NCI-H446 treated with DMSO at 0.1 percent for 48 hours (cell line): ENCODE measurements at places on chromosomes 11 and 22.

DNA sequence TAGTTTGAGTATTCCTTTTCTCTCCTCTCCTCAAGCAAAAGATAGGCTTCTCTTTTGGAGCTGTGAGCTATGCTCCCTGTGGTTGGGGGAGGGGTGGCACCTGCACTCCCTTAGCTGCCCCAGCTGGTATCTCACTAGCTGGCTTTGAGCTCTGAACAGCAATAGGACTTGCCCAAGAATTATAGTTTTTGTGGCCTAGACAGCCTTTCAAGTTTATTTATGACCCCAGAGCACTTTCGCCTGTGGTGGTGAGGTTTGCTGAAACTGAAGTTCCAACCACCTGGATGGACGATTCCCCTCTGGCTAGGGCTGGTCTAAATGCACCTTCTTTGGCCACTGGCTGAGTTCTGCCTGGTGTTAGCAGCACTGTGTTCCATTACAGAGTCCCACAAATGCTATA is 37.1 kb upstream of the SLC37A2 start:
- DNase-seq = no peak

- no peak for DNase-seq
Measured at GRCh38 chr11:71555508-71555907, 7.3 kb downstream of the KRTAP5-9 start.

- DNase-seq = peak; percentile 77
Measured at GRCh38 chr22:39497429-39497828, 4.7 kb upstream of the MIEF1 start.

- peak; percentile 87 for DNase-seq
Measured at GRCh38 chr22:38924347-38924952, 33.0 kb upstream of the APOBEC3A start.

GRCh38 chr11:14065681-14066080 is 103.2 kb downstream of the SPON1 start:
- no peak for DNase-seq

GRCh38 chr11:83721263-83721662 is 435.1 kb upstream of the CCDC90B start:
- DNase-seq = no peak

DNA sequence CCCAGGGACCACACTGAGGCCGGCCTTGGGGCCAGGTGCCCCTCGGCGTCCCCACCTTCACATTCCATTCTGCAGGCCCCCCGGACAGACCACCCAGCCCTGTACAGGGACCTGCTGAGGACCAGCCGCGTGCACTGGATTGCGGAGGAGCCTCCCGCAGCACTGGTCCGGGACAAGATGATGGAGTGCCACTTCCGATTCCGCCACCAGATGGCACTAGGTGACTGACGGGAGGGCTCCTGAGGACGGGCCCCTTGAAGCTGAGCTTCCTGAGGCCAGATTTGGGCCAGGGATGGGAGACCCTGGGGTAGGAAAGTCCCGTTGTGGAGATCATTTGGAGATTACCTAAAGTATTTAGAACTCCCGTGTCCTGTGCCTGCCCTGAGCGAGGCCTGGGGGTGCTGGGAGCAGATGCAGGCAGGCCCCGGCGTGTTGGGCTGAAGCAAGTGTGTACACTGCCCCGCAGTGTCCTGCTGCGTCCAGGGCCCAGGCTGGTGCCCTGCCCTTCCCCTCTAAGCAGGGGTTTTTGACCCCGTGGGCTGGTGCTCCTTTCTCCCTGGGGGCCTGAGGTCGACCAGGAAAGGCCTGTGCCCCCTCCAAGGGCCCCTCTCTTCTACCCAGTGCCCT is 20.0 kb downstream of the TRMU start:
- DNase-seq = no peak

GRCh38 chr11:94494126-94494680 is 419 bp downstream of the ANKRD49 start:
- DNase-seq = no peak

DNA sequence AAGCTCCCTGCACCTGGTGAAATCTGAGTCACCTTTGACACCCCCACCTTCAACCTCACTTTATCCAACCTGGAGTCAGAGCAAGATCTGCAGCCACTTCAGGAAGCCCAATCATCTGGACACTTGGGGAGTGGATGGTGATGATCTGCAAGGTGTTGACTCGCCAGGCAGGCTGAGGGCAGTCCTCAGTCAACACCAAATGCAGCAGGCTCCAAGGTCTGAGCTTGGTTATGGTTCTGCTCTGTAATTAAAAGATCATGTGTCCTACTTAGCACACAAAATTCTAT is 446.9 kb downstream of the BRD1 start:
- no peak for DNase-seq

DNA sequence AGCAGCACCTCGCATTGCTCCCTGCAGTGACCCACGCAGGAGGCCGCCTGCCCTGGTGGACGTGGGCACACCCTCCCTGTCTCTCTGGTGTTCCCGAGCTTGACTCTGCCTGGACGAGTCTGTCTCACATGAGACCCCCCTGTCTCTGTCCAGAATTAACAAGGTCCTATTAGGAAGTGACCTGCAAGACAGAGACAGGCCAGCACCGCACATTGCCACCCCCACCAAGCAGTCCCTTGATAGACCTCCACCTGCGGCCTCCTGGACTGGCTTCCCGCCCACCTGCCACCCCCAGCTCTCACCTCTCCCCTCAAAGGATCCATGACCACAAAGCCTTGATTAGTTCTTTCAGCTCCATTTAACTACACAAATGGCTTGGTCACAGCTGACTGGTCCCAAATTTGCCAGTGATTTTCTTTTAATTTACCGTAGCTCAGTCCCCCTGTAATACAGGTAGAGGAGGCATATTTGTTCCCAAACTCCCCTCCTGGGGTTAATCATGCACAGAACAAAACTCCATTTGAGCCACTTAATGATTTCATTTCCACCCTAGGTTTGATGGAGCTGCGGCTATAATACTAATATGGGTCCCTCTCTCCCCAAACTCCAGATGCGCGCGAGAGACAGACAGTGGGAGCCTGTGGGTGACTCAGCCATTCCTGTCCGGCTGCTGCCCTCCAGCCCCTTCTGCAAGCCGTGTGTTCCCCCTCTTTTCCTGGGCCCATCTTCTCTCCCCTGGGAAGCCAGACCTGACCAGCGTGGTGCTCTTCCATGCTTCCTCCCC is 11.2 kb downstream of the SPATA19 start:
- DNase-seq = no peak

- DNase-seq = no peak
Measured at GRCh38 chr11:126929179-126930061, 71.2 kb downstream of the KIRREL3 start.

DNA sequence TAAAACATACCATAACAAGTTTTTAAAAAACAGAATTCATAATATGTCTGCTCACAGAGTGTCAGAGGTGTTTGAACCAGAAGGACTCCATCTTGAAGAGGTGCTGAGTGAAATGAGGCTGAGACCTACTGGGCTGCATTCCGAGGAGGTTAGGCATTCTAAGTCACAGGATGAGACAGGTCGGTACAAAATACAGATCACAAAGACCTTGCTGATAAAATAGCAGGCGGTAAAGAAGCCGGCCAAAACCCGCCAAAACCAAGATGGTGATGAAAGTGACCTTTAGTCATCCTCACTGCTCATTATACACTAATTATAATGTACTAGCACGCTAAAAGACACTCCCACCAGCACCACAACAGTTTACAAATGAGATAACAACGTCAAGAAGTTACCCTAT is 116.4 kb downstream of the ARHGAP32 start:
- DNase-seq = no peak

GRCh38 chr11:124669193-124669592 is 4.3 kb downstream of the SIAE start:
- DNase-seq = no peak

- DNase-seq = no peak
Measured at GRCh38 chr22:26033071-26033470, 136.2 kb upstream of the SEZ6L start.

GRCh38 chr11:120598517-120599257 is 87.1 kb downstream of the GRIK4 start:
- DNase-seq = no peak

DNA sequence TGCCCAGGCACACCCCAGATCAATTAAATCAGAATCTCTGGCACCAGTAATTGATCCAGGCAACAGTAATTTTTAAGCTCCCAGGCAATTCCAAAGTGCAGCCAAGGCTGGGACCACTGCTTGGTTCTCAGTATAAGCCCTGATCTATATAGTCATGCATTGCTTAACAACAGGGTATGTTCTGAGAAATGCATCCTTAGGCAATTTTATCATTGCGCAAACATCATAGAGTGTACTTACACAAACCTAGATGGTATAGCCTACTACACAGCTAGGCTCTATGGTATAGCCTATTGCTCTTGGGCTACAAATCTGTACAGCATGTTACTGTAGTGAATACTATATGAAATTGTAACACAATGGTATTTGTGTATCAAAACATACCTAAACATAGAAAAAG is 651 bp upstream of the C11orf42 start:
- DNase-seq = no peak

- DNase-seq = no peak
Measured at GRCh38 chr11:69906453-69906907, 87.3 kb upstream of the FGF3 start.

DNA sequence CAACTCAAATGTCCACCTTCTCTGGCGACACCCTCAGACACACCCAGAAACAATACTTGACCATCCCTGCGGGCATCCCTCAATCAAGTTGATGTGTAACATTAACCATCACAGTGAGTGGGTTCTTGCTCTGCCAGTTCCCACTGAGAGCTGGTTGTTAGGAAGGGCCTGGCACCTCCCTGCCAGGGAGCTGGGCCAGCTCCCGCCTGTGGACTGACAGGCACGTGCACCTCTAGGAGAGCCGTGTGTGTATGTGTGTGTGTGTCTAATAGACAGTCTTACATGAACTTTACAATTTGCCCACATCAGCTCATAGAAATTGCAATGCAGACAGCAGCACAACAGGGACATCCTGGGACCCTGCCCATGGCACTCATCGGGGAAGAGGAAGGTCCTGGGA is 298.7 kb downstream of the SHANK2 start:
- no peak for DNase-seq

DNA sequence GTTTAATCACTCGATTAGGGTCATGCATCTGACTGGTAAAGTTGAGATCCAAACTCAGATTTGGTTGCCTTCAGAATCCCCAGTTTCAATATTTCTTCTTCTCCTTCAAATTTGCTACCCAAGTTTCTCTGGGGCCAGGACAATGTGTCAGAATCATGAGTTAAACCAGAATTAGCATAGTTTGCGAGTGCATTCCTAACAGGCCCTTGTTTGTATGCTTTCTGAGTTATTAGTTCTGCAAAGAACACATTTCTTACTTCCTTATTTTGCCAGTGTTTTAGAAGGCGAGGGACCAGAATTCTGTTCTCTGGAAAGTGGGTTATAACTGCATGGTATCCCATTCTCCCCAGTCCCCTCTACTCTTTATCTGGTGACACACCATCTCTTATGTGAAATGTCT is 112.0 kb downstream of the ARL14EP start:
- no peak for DNase-seq

- DNase-seq = peak; percentile 73
Measured at GRCh38 chr11:37718431-37718999, 1120.5 kb upstream of the RAG2 start.

DNA sequence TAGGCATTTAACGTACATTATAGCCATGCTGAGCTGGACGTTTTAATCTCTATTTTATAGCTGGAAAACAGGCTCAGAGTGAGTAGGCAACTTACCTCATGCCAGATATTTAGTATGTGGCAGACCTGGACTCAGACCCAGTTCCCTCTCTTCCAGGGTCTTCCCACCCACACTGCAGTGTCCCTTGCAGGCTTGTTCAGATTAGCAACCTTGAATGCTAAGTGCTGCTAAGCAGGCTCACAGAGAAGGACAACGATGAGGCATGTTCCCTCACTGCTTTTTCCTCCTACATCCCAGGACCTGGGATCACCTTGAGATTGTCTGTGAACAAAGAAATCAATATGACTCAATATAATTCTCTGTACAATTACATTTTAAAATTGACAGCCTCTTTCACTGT is 65.6 kb downstream of the NCAM1 start:
- no peak for DNase-seq

DNA sequence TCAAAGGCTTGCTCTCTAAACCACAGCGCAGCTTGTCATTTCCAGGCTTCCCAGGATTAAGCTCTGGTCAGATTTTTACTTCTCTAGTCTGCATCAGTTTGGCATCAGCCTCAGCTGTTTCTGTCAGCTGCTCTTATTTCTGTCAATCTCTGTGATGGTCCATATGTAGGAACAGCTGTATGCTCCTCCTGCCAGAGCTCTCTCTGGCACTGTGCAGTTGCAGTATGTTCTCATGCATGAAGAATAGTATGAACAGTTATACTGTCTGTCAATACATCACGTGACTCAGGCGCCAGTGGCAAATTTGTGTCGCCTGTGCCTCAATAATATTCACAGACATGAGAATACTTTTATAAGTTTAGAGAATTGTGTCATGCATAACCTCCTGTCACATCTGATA is 6.7 kb downstream of the OR6M1 start:
- DNase-seq = peak; percentile 59

DNA sequence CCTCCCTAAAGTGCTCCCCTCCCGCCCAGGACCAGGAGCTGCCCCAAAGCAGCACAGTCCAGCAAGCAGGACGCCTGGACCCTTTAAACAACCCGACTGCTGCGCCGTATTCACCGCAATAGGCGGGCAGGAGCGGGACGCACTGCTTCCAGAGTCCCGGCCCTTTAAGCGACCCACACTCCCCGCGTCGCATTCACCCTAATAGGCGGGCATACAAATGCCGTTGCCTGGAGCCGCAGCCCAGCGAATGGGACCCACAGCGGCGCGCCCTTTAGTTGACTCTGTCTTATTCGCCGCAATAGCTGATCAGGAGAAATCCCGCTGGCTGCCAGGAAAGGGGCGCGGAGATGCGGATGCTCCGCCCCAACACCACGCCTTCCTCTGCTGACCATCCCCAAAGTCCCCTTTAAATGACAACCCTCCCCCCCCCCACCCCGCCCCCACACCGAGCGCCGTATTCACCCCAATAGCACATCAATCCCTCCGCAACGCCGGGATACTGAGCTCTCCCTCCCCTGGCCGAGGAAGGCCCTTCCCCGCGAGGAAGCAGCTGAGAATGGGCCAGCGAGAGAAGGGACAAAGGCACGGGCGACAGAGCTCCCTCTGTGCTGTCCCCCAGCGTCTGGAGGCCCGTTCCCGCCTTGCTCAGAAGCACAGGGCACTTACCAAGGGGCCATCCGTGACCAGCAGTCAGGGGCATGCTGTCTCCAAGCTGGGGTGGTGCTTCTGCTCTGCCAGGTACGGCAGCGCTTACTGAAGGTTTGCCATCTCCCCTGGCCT is 4.7 kb downstream of the OSBPL5 start:
- no peak for DNase-seq

DNA sequence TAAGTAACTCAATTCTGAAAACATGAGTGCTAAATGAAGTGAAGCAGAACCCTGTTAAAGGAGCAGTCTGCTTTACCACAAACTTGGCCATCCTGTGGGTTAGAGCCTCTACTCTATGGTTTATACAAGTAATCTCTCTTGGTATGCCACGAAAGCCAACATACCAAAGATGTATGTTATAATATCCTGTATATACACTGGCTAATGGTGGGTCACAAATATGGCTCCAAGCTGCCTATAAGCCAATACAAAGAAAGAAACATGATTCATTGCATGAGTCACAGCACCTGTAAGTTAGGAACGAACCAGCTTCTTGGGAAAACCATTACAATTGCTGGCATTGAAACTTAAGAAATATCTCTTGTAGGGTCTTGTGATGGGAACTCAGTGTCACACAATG is 16.1 kb downstream of the XRRA1 start:
- DNase-seq = no peak
